Urinary bladder (tissue), 4 donors: ENCODE measurements at places on chromosomes 7 and 10. TPM values are rescaled to one million over a fixed set of nuclear protein-coding genes. Genes with fewer than 3 reads are reported as not detected.

NOBOX gene
- total RNA-seq = not detected

ZNF727 gene
- total RNA-seq = 0.32 TPM

STAG3 gene
- 0.90 TPM for total RNA-seq

PDGFA gene
- total RNA-seq = 28.9 TPM

GPR158 gene
- 0.69 TPM for total RNA-seq

FFAR4 gene
- 0.16 TPM for total RNA-seq

VIPR2 gene
- 2.0 TPM for total RNA-seq

PDK4 gene
- 16.4 TPM for total RNA-seq

AQP1 gene
- total RNA-seq = 70.9 TPM

ARL4A gene
- 93.6 TPM for total RNA-seq

HMX2 gene
- not detected for total RNA-seq
